Astrocyte of the spinal cord (primary cell): ENCODE measurements at places on chromosomes 5 and 9.

DNA sequence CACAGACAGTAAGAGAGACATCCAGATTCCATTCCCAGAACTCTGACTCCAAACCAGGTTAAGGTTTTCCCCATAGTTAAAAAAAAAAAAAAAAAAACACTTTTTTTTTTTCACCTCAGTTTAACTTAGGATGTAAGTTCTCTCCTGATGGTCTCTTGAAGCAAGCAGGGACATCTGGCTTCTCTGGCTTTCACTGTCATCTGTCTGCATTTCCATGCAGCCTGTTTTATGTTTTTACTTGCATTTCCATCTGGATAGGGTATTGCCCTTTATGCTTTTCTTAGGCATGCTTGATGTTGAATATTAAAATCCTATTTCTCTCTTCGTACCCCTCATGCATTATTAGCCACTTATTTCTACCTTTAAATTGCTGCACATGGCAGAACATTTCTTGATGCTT, 135.3 kb upstream of the WWC1 start:
- DNase-seq, result no peak

GRCh38 chr5:131981516-131981915, 29.9 kb downstream of the ACSL6 start:
- no peak for DNase-seq

- DNase-seq, result peak; percentile 94
Observed at GRCh38 chr9:21070171-21070571, 7.6 kb downstream of the IFNB1 start.

DNA sequence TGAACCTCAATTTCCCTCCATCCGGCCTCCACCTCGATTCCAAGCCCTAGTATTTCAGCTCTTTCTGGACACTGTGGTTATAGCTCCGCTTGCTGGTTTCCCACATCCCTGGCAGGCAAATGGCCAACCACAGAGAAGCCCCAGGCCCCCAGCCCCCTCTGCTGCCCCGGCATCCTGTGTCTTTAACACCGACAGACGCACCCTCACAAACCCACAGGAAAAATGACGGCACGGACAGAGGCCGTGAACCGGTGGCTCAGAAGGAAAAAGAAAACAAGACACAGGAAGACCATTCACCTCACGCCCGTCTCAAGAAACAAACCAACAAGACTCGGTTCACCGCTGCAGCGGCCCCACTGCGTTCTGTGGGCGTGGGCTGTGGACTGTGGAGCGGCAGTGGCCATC, 1.5 kb upstream of the CLIC3 start:
- peak; percentile 77 for DNase-seq

DNA sequence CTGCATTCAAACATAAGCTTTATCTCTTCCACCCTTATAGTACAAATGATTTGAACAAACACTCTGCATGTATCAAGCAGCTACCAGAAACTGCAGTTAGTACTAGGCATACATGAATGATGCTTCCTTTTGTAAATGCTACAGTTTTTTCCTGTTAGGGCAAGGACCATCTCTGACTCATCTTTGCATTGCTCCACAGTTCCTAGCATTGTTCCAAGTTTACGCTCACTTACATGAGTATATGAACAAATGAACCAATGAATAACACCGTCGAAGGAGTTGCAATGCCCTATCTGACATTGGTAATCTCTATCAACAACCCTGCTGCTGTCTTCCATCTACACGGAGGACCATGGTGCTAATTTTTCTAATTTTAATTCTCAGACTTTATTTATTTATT, 2.1 kb upstream of the ALDH7A1 start:
- DNase-seq, result peak; percentile 76

- DNase-seq, result no peak
Observed at GRCh38 chr5:37056762-37057161, 180.2 kb downstream of the NIPBL start.

DNA sequence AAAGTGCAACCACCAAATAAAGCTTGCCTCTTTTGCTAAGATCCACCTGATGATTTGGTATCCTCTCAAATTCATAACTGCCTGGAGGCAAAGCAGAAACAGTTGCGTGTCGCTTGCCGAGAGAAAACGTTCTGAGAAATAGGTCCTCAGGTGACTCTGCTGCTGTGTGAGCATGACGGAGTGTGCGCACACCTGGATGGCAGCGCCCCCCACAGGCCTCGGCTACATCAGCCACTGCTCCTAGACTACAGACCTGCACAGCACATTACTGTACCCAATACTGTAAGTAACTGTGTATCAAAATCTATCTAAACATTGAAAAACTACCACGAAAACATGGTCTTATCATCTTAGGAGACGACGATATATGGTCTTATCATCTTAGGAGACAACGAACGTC, 87.4 kb downstream of the CAMSAP1 start:
- DNase-seq, result no peak

DNA sequence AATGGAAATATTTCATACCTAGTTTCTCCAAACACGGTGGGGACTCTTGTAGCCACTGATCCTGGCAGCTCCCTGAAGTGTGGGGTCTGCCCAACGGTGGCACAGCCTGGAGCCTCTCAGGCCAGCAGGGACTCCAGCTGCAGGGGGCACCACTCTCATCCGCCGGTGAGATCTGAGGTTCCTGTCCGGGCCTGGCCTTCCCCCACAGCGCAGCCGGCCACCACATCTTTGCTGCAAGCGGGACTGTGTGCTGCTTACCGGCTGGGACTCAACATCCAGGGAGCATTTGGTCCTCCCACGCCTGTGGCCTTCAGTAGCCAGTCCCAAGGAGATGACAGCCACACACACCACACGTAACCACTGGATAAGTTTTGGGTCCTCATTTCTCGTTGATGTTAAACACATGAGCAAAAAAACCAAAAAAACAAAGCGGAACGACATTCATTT, 7.7 kb upstream of the NKX2-5 start:
- DNase-seq, result no peak

DNA sequence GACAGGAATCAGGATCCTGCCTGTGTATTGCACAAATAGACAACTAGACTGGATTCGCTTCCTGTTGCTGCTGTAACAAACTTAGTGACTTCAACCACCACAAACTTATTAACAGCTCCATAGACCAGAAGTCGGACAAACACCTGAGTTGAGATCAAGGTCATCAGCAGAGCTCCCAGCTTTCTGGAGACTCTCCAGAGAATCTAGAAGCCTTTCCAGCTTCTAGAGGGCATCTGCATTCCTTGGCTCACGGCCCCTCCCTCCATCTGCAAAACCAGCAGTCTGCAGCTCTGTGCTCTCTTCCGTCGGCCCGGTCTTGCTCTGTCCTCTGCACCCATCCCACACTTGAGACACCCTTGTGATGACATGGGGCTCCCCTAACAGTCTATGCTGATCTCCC, 99.1 kb downstream of the KCNT1 start:
- no peak for DNase-seq

- no peak for DNase-seq
Observed at GRCh38 chr5:14471507-14471906, 110.1 kb upstream of the OTULINL start.

DNA sequence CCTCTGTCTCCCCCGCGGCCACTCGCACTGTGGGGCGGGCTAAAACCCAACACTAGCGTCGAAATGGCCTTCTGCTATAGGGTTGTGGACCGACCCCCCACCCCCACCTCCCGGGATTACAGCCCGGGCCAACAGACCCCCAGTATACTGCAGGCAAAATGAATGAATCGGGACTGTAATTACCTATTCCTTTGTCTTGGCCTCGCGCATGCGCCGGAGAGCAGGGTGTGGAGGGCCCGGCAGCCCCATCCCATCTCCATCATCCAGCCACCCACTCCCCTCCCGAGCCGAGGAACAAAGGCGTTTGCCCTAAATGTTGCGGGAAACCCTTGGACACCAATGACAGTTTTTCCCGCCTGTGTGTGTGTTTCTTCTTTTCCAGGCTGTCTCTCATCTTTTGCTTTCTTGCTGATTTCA, 1.6 kb downstream of the BASP1 start:
- DNase-seq, result peak; percentile 50

DNA sequence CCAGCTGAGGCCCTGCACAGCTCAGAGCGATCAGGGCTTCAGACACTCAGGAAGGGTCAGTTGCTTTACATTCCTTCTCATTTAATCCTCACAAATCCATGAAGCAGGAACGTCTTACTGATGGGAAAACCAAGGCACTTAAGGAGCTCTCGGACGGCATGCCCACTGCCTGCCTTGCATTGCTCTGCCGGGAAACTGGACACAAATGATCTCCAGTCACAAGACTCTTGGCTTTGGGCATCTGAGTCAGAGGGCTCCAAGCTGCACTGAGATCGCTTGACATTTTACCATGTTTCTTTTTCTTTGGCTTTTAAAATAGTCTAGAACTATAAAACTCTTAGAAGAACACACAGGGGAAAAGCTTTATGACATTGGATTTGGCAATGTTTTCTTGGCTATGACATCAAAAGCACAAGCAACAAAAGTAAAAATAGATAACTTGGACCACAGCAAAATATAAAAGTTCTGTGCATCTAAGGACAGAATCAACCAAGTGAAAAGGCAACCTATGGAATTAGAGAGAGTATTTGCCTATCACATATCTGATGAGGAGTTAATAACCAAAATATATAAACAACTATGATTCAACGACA, 43.6 kb upstream of the HRH2 start:
- DNase-seq, result no peak

GRCh38 chr9:4574657-4575243, 84.5 kb downstream of the SLC1A1 start:
- no peak for DNase-seq

DNA sequence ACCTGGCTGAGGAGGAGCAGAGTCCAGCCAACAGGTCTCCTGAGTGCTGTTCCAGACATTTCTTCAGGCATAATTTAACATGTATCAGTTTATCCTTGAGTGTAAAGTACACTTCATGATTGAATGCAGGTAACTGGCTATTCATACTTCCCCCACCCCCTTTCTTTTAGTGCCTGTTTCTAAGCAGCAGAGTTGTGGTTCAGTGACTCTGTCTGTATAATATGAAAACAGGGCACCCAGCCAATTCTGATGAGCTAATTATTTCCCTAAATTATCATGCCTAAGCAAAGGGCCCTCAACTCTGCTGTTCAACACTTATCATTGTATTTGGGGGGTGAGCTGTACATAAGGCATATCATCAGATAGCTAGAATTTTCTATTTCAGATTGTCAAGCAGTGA, 51.9 kb upstream of the ZSWIM6 start:
- DNase-seq, result peak; percentile 86

GRCh38 chr5:112983363-112983762, 6.8 kb downstream of the DCP2 start:
- DNase-seq, result no peak

- DNase-seq, result no peak
Observed at GRCh38 chr5:83527722-83528438, 56.3 kb downstream of the VCAN start.

DNA sequence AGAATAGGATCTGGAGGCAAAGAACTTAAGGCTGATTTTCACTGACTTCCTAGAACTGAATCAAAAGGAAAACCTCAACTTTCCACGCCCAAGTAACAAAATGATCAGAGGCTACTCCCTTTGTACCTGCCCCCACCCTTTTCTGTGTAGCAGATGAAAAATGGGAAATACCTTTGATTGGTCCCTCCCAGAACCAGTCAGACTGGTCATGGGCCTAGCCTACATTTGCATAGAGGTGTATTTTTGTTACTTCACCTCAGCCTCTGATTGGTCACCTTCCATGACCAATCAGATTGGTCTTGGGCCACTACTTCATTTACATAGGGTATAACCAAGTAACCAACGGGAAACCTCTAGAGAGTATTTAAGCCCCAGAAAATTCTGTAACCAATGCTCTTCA, 1553.5 kb upstream of the C9orf72 start:
- no peak for DNase-seq

DNA sequence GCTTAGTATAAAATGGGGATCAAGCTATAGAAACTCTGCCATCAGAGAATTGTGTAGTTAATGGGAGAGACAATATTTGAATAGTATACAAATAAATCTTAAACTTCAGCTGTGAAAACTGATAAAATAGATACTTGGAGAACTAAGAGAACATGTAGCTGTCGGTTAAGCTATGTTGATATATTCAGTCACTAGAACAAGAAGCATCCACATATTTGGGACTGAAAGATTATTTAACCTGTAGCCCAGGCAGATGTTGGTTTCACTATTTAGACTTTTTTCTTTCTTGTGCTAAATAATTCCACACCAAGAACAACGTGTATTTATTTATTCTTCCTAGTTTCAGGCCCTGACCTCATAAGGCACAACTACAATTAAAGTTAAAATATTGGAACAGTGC, 521.0 kb upstream of the CCNG1 start:
- no peak for DNase-seq

DNA sequence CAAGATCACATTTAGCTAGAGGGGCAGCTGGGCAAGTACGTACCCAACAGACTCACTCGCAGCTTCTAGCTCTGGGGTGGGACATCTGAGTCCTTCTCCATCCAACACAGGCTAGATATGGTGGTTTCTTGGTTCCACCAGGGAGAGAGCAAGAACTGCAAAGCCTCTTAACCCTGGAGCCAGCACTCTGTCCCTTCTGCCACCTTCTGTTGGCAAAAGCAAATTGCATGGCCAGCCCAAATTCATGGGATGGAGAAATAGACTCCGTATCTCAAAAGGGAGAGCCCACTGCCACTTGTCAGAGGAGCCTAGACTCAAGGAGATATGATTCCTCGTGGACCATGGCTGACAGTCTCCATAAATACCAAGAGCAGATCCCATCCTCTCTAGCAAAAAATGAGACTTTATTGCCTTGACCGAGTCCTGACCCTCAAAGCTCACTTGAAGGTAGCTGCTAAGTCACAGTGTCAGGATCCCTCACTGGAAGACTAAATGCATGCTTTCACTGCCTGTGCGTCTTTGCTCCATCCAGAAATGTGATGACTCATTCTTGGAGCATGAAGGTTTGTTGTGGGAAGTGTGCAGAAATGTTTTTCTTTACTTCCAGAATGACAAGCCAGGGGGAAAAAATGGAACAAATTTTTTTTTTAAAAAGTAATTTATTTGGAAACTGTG, 28.8 kb upstream of the ROR2 start:
- peak; percentile 85 for DNase-seq

- DNase-seq, result peak; percentile 66
Observed at GRCh38 chr5:169628892-169629291, 8.2 kb upstream of the DOCK2 start.

DNA sequence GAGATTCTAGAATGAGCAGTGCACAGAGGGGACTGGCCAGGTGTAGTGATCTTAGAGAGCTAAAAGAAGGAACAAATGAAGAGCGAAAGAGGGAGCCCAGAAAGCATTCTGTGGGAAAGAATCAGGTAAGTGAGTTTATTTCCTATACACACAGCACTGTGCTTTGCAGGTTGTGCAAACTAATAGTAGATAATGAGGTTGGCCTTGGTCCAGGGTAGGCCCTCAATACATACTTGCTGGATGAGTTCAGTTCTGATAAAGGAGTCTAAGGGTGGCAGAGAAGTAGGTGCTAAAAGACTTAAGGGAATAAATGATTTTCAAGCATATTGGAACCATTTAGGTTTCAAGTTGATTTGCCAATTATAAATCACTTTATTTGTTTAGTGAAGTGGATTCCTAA, 122.0 kb downstream of the NPR3 start:
- DNase-seq, result no peak
